ENCODE measurements at places on chromosomes 5 and 9.

- DNase-seq, result no peak
Observed at GRCh38 chr5:28117691-28118090, 1079.3 kb upstream of the CDH9 start.

DNA sequence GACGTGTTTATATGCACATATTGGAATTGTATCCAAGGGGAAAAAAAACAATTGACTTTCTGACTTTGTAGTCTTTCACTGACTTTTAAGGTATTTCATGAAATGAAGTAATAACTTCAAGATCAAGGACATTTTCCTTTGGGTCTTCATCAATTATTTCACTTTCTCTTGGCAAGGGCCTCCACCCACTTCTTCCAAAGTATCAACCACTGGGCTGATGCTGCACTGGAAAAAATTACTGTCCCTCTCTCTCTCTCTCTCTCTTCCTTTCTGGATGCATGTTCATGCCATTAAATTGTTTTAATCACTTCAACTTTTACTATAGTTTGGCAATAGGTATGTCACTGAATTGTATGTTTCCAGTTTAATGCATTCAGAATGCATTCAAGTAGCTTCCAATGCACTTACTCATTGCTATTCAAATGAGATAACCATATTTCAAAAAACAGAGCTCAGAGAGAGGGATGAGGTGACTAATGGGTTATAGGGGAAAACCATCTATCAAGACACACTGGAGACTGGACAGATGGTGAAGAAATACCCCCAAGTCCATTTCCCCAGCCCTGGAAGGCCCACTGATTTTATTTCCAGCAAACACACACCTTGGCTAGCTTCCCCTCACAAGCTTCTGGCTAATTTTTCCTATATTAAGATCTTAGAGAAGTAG, 585.3 kb downstream of the EBF1 start:
- DNase-seq, result no peak

- no peak for DNase-seq
Observed at GRCh38 chr5:148512498-148512897, 128.7 kb downstream of the FBXO38 start.

- DNase-seq, result no peak
Observed at GRCh38 chr9:94110821-94111252, 26.6 kb downstream of the PTPDC1 start.

DNA sequence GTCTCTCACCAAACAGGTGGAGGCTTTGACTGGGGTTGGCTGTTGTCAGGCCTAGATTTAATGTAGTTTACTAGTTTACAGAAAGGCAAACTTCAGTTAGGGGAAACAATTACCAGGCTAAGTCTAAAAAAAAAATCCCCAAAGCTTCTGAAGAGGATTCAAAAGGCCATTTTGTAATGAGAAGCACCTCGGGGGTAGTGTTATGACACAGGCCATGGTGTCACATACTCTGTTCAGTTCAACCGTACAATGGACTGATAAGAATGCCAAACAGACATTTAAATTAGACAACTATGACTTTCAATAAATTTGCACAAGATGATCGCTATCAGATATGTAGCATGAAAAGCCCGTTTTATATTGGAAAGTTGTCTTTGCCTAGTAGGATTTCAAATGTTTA, 120.1 kb upstream of the PCA3 start:
- no peak for DNase-seq

- no peak for DNase-seq
Observed at GRCh38 chr5:147504011-147504410, 5.9 kb downstream of the DPYSL3 start.

- no peak for DNase-seq
Observed at GRCh38 chr9:84655447-84655846, 14.1 kb upstream of the NTRK2 start.

DNA sequence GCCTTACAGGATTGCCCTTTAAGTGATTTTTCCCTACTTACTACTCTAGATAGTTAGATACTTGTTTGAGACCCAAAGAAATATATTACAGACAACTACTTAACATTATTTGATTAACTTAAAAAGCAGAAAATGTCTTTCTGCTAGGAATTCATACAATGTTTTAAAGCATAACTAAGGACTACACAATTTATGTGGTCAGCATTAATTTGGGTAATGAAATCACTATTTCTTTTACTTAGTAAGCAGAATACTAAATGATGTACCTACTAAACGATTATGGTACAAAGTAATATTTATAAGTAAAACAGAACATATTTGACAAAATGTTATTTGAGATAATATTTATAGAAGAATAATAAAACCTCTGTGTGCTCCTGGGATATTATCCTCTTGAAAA, 371.9 kb upstream of the ARRDC3 start:
- DNase-seq, result no peak

GRCh38 chr5:32654427-32654826, 56.7 kb upstream of the NPR3 start:
- DNase-seq, result no peak

- no peak for DNase-seq
Observed at GRCh38 chr9:75455444-75455921, 367.2 kb downstream of the OSTF1 start.

GRCh38 chr5:5497152-5497788, 74.8 kb downstream of the ICE1 start:
- peak; percentile 75 for DNase-seq

GRCh38 chr5:172530878-172531703, 76.8 kb upstream of the SH3PXD2B start:
- DNase-seq, result no peak

- DNase-seq, result no peak
Observed at GRCh38 chr5:68953875-68954617, 139.8 kb upstream of the SLC30A5 start.

DNA sequence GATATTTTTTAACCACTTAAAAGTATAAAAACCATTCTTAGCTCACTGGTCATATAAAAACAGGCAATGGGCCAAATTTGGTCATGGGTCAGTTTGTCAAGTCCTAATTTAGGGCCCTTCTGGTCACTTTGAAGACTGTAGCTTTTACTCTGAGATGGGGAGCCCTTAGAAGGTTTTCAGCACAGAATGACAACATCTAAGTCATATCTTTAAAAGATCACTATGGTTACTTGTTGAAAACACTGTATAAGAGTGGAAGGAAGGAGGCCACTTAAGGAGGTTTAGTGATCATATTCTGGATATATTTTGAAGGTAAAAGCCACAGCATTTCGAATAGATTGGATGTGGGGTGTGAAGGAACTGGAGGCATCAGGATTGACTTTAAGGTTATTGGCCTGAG, 76.7 kb downstream of the STRBP start:
- DNase-seq, result no peak

GRCh38 chr5:168714046-168714445, 134.9 kb upstream of the PANK3 start:
- DNase-seq, result no peak

DNA sequence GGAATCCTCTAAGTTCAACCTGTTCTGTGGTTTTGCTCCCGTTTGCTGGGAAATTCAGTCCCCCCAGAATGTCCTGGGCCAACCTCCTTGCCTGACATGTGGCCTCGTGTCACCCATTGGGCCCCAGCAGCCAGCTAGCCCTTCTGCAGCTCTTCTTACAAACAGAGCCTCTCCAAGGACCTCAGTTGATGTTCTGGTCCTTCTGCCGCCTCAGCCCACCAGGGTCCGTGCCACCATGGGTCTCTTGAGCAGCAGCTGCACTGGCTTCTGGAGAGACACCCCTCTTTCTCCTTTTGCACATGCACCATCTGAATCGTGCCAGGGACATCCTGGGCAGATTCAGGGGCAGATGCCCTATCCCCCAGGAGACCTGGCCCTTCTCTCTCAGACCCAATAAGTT, 85.0 kb downstream of the LMX1B start:
- DNase-seq, result no peak

- no peak for DNase-seq
Observed at GRCh38 chr9:4718911-4719310, 22.1 kb downstream of the AK3 start.

- DNase-seq, result no peak
Observed at GRCh38 chr9:79053598-79053997, 518.2 kb upstream of the TLE4 start.

GRCh38 chr9:136046554-136046920, 48.6 kb downstream of the NACC2 start:
- DNase-seq, result no peak

- no peak for DNase-seq
Observed at GRCh38 chr5:170297589-170298462, at the start of gene LCP2. LCP2 (minus strand) TSS chr5:170297777; CDS start chr5:170297611, 166 bp downstream.

DNA sequence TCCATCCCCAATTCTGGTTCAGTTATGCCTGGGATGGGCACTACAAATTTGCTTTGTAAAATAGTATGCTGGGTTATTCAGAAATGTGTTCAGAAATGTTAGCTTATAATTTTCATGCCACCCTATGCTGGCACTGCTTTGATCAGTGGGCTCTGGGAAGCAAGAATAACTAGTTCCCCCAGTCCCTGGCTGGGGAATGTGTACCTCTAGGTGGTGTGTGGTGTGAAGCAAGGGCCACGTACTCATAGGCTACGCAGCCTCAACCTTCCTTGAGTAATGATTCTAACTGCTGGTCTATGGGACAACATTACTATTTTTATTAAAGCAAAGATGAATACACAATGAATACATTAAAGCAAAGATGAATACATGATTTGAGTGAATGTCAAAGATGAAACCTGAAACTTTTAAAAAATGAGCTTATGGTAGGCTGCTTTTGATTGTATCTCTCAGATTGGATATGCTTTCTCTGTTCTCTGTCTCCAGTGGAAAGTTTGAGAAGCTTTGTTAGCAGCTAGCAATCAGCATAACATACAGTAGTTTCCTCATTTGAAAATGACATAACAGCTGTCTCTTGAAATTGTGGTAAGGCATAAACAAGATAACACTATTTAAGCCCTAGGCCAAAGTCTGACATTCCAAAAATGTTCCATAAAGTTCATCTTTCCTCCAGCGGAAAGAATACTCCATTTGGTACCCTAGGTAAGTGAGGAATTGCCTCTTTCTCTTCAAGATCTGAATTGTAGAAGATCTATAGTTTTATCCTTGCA, 174.7 kb upstream of the NFIB start:
- DNase-seq, result no peak

DNA sequence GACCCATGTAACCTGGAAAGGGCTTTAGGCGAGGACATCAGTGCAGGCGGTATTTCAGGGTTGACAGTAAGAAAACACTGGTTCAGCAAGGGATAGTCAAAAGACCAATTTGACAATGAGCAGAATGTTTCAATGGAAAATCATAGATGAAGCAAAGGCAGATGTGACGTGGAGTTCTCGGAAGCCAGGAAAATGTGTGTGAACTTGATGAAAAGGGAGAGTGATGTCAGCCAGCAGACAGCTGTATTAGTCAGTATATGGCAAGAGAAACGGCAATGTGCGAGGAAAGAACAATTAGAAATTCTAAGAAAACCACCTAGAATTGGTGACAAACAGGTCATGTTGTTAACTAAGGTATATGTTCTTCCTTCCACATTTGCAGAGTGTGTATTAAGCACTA, 503.9 kb upstream of the DAB2 start:
- DNase-seq, result no peak

DNA sequence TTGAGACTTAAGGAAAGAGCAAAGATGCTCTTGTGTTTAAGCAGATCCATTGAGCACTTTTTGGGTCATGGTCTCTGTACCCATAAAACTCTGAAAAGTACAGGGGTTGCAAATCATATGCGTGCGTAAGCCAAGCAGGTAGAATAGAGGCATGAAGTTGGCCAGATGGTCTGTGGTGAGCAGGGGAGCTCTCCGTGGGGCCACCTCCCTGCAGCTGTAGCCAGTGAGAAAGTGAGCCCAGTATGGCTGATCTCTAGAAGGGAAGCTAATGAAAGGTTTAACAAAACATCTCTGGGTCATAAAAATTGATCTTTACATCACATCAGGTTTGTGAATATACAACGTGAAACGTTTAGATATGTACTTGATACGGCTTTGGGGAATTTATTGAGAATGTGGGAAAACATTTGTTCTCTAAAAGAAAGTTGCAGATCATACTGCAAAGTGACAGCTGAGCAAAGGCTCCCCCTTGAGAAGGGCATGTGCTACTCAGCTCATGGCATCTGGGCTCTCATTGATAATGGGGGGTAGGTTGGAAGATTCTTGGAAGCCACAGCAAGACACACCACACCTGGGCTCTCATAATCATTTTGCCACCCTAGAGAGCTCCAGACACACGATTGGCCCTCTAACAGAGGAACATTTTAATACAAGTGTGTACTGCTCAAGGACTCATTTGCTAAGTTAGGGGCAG, 30.6 kb downstream of the SH3GL2 start:
- no peak for DNase-seq

DNA sequence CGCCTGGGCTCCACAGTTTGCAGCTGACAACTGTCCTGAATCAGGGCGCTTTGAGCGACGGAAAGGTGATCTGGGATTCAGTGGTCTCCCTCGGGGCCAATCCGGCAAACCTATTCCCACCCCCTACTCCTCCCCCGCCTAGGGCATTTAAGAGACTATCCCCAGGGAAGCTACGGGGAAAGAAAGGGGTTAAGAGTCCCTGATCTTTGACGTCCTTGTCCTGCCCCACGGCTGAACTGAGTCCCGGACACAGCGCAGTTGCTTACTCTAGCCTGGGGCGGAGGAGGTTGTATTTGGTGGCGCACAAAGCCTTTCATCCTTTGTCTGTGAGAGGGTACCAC, 3.4 kb downstream of the RORB start:
- no peak for DNase-seq

DNA sequence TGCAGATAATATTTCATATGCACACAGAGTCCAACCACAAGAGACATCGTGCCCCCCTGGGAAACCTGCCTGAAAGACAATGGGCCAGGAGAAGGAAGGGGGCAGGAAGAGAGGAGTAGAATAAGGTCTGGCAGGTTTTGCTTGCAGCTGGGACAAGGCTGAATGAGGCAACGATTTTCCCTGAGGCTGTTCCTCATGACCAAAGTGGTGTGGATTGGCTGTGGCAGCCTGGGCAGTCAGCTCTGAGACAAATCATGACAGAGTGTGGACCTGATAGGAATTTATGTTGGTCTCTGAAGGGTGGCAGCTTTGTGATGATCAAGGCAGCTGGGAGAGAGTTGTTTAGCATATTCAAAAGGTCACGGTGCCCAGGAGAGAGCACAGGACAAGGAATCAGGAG, 119.3 kb downstream of the NMUR2 start:
- no peak for DNase-seq

GRCh38 chr9:122119166-122119521, 26.0 kb upstream of the TTLL11 start:
- no peak for DNase-seq

GRCh38 chr5:127243011-127243410, 47.6 kb upstream of the MEGF10 start:
- DNase-seq, result no peak

DNA sequence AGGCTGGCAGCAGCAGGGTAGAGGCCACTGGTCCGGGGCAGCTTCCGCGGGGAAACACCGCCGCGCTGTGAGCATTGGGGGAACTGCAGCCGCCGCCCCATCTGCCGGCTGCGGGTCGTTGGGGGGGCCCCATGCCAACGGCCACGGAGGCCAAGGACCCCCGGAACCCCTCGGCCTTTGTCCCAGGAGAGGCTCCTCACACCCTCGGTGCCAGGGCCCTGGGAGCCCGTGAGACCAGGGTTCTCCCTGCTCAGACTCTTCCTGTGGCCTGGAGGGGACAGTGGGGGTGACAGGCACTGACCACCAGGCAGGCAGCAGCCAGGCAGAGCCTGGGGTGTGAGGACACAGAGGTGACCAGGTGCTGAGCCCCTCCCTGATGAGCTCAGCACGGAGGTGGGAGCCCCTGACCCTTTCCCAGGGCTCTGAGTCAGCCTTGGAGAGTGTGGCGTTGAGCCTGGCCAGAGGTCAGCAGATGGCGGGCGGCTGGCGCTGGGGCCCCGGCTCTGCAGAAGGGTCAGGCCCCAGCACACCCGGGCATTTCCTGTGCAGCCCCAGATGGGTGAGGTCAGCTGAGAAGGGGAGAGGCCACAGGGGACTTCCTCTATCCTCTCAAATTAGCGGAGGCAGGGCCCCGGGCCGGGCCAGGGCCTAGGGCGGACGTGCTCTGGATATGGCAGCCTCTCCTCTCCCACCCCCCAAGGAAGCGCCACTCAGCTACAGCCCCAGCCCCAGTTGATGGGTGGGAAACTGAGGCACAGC, 17.9 kb upstream of the EGFL7 start:
- DNase-seq, result peak; percentile 13

Data from NCI-H748 treated with DMSO at 0.1 percent for 48 hours (cell line).